ENCODE measurements at places on chromosomes 6 and 20. TPM values are rescaled to one million over a fixed set of nuclear protein-coding genes. Genes with fewer than 3 reads are reported as not detected.

EFCAB8 gene
- not detected for total RNA-seq

OTOR gene
- total RNA-seq: not detected

CALHM5 gene
- under 0.01 TPM for total RNA-seq

HS3ST5 gene
- total RNA-seq: not detected

FANCE gene
- total RNA-seq: 22.2 TPM

BPIFA1 gene
- total RNA-seq: not detected

TMEM244 gene
- total RNA-seq: not detected

PNISR gene
- 29.3 TPM for total RNA-seq

DNA sequence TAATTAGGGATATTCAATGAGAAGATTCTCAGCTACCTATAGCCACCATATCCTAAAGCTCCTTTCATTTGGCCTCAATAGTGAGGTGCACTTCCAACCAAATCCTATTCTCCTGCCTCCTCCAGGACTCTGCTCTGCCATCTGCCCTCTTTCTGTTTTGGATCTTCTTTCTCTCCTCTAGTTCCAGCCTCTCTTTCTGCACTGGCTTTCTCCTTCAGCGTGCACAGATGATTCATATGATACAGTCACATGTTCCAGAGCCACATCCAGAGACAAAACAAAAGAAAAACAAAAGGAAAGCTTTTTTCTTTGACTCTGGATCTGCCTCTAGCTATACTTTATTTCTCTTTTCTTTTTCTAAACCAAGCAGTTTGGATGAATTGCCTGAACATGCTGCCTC is 531.9 kb upstream of the MAN1A1 start:
- peak; percentile 74 for DNase-seq

DNA sequence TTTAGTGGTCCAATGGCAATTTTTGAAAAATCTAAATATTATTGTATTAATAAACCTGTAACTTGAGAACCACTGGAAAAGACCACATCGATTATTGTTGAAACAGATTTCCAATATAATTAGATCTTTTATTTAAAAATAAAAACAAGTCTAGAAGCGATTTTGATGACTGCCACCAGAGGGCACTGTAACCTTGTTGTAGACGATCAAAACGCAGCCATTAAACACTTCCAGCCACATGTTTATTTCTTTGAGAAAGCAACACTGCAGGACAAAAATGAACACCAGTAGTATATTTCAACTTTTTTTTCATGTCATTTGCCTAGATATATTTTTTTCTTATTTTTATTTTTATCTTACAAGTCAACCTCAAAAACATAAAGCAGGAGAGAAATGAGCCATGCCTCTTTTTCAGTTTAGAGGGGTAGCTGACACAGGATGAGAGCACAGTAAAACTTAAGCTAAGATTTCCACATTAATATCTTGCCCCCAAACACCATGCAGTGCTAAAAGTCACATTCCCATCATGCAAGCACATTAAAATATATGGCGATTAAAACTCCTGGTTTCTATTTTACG is 115.4 kb downstream of the OPRM1 start:
- DNase-seq: peak; percentile 77

- DNase-seq: no peak
Measured at GRCh38 chr20:32231847-32232246, 24.2 kb downstream of the POFUT1 start.

GRCh38 chr6:154650351-154650750 is 82.9 kb upstream of the SCAF8 start:
- no peak for DNase-seq

- DNase-seq: no peak
Measured at GRCh38 chr6:160102399-160102798, 19.2 kb upstream of the SLC22A1 start.

- no peak for DNase-seq
Measured at GRCh38 chr20:3714092-3714491, 1.7 kb upstream of the SIGLEC1 start.

GRCh38 chr6:46832816-46833215 is 39.6 kb downstream of the MEP1A start:
- no peak for DNase-seq

DNA sequence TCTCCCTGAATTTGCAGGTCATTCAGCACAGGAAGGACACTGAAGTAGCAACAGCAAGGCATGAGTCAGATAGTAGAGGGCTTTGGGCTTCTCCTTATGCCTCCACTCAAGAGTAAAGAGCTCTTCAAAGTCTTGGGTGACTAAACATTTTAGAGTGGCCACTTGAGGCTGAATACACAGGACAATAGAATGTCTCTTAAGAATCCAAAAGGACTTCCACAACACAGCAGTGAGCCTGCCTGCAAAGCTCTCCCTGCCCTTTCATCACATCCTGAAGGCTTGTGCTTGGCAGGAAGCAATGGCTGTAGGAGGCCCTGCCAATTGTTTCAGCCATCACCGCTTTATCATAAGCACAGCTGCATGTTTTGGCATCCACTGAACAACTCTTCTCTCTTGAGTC is 36.8 kb downstream of the FOXQ1 start:
- DNase-seq: no peak

DNA sequence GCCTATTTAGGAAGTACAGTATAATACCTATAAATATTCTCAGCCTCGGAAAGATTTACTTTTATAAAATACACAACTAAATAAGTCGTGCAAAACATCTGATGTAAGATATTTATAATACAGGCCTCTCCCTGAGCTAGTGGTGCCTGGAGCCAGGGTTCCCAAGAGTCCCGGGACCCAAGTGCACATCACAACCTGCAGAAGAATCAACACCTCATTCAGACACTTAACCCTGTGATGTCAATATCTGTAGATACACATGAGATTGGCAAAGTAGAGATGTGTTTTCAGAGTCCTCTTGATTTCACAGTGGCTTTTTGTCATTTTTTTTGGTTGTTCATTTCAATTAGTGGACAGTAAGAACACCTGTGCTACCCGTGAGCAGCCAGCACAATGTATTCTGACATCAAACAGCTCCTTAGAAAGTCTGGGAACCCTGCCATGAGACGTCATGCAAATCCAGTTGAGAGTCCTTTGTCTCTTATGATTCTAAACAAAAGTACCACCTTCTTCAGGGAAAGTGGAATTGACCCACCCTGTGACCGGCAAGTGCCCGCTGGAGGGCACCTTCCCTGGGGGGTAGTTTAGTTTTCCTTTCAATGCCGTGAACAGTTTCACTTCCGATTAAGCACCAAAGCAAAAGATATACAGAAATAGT is 101.6 kb downstream of the DACT2 start:
- DNase-seq: peak; percentile 6

Measured in G401 (cell line).